ENCODE measurements at places on chromosomes 2 and 18.

- DNase-seq, result no peak
Observed at GRCh38 chr2:240909216-240909974, 3.3 kb downstream of the CROCC2 start.

GRCh38 chr2:64754570-64754969 is 100.9 kb upstream of the SERTAD2 start:
- DNase-seq, result no peak

DNA sequence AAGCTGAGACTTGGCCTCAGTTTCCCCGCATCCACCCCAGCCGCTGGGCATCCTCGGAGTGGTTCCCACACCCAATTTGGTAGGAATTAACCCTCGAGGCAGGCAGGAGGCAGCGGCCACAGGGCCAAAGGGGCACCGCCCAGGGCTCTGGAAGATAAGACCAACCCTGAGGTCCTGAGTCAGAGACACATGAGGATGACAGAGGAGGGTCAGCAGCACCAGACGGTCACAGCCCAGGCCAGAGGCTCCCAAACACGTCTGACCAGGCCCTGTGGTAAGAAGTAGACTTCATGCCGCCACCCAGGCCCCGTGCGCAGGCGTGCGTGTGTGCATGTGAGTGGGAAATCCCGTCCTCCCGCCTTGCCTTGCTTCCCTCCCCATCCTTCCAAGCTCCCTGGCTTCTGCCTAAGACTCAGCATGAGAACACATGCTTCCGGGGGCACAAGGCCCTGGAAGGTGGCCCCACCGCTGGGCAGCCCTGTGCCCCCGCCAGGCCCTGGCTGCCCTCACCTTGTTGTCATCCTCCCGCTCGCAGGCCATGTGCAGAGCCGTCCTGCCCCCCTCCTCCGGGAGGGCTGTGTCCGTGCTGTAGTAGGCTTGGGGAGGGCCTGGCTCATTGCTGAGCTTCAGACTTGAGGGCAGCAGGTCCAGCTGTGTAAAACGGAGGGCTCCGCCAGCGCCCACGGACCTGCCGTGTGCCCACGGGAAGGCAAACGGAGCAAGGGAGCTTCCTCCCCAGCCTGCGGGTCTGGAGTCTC is 46.3 kb downstream of the ANKMY1 start:
- DNase-seq, result no peak

DNA sequence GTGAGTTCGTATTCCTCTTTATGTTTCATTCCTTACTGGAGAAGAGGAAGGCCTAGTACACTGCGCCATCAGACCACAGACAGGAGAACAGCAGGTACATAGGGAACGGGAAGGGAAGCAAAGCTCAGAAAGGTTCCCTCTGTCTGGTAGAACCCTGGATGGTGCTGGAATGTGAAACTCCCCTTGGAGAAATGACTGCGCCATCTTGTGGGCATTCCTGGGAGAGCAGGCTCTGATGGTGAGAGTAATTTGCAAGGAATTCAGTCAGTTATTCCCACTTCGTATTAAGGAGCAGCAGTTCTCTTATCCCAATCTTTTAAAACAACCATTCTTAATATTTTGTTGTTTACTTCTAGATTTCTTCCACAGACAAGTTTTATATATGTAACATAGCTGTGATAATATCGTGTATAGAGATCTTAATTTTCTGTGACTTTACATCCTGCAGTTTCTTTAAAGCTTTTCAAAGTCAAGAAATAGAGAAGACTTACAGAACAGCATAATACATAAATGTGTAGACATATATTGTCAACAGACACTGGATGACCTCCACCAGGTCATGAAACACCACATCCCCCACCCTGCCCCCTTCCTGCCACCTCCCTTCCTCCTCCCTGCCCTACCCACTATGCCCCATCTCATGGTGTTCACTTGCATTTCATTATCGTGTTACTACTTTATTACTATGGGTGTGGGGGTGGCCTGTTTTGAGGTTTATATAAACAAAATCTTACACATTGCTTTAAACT is 83.9 kb downstream of the ARHGEF4 start:
- DNase-seq, result peak; percentile 47

- no peak for DNase-seq
Observed at GRCh38 chr18:67432806-67433205, 83.7 kb downstream of the DSEL start.

- no peak for DNase-seq
Observed at GRCh38 chr18:53426666-53427184, 797.7 kb downstream of the MBD2 start.

DNA sequence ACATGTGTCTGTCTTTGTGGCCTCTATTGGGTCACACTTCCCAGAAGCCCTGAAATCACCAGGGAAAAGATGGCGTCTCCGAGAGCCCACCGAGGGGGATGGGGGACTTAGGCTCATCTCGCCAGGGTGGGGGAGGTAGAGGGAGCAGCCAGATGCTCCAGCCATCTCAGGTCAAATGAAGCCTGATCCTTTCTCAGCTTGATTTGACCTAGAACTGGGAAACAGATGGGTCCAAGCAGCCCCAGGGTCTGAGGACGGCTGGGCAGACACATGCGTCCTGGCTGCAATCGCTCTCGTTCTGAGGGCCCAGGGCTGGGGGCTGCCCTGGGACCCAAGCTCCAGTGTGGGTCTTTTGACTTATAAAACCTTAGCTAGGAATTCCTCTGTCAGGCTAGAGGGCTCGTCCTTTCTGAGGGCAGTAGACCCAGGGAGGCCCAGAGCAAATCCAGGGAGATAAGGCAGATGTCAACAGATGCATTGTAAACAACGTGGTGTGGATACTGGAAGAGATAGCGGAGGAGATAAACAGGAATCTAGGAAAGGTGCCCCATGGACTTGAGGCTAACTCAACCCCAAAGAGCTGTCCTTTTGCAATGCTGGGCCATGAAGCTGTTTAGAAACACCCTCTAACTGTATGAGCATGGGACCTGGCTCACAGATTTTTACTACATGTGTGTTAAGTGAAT is 127.7 kb downstream of the MYCN start:
- no peak for DNase-seq

DNA sequence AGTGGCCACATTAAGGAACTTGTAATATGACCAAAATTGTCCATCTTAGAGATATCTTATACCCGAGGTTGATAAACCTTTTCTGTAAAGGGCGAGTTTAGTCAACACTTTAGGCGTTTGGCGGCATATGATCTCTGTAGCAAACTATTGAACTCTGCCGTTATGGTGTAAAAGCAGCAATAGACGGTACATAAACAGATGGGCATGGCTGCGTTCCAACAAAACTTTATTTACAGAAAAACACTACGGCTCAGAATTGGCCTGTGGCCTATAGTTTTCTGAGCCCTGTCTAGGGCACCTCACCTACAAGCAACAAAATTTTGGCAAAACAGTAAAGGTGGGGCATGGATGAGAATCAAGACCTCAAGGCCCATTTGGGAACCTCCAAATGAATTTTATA is 121.9 kb upstream of the HAAO start:
- no peak for DNase-seq

GRCh38 chr2:99242151-99242550 is 13.3 kb downstream of the LYG2 start:
- DNase-seq, result no peak

DNA sequence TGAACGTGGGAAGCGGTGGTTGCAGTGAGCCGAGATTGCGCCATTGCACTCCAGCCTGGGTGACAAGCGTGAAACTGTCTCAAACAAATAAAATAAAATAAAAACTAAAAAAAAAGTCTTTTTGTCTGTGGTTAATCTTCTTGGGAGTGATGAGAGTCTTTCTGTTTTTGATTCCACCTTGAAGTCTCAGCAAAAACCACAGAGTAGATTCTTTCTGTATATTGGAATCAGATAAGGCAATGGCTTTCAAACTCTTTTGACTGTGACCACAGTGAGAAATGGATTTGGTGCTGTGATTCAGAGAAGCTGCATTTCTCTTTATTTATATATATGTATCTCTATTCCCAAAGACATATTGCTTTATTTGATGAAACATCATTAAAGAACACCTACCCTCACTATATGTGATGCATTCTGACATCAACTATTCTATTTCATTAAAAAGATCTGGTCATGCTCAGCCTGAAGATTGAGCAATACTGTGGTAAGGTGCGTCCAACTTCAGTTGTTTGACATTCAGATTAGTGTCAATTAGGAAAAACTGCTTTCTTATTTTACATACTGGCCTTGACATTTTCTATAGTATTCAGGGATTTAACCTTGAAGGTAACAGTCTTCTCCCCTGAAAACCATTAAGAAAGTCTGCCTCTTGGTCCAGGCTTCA is 15.6 kb downstream of the HRH4 start:
- no peak for DNase-seq

GRCh38 chr2:80303909-80304837 is at the start of gene LRRTM1:
Gene LRRTM1 (minus strand): TSS chr2:80304752. CDS start chr2:80303819, 933 bp downstream.
- DNase-seq, result no peak

GRCh38 chr18:76364282-76365259 is 130.5 kb downstream of the ZNF516 start:
- no peak for DNase-seq

DNA sequence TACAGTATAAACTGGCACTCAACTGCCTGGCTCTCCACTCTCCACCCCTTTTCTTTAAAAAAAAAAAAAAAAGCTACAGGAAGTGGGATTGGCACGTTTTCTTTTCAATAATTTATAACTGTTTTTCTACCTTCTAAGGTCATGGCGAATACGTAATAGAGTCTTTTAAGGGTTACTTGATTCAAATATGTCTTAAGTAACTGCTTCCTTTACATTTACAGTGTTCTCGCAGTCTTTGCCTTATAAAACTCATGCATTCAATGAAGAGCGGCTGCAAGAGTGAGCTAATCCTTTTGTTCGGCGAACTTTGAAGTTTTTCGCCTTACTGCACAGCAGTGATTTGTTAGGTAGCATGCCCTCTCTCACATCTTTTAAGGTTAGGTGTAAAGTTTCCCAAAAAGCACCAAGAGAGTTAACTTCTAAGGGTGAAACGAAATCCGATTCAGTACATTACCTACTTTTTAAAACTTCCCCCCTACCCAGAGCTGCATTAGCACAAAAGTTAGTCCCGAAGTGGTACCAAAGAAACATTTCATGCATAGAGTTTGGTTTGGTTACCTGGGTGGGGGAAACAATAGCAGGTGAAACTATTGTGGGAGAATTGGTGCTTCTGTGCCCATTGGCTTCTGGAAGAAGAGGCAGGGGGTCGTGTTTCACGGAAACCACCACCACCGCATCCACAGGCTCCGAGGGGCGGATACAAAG is 2.0 kb downstream of the KCTD1 start:
- no peak for DNase-seq

- no peak for DNase-seq
Observed at GRCh38 chr2:231013820-231014219, 17.9 kb downstream of the SPATA3 start.

GRCh38 chr2:135451966-135452365 is 79.1 kb downstream of the ZRANB3 start:
- no peak for DNase-seq

DNA sequence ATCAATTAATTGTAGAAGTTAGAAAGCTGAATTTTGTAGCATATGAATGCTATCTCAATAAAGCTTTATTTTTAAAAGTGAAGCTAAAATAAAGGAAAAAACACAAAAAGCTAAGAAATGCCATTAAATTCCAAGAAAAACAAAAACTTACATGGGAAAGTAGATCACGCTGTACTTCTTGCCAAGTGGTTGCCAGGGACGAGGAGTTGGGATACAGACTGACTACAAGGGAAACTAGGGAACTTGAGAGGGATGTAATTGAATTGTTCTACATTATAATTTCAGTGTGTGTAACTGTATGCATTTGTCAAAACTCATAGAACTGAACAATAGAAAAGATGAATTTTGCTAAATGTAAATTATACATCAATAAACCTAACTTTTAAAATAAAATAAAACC is 108.1 kb downstream of the DYM start:
- DNase-seq, result no peak

DNA sequence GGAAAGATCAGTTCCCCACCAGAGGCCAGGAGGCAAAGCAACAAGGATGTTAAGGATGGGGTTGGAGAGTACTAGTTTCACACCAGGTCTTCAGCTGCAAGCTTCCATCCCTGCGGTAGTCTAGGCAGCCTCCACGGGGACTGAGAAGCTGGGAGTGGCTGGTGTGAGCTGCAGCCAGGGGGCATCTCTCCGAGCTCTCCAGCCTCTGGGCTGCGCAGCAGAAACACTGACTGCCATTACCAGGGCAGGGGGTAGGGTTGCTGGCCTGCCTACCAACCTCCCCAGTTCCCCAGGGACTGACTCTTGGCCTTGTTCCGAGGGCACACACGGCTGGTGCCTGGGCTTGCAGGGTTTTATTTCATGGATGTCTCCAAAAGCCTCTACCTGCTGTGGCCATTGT is 15.9 kb downstream of the GATA6 start:
- DNase-seq, result no peak

DNA sequence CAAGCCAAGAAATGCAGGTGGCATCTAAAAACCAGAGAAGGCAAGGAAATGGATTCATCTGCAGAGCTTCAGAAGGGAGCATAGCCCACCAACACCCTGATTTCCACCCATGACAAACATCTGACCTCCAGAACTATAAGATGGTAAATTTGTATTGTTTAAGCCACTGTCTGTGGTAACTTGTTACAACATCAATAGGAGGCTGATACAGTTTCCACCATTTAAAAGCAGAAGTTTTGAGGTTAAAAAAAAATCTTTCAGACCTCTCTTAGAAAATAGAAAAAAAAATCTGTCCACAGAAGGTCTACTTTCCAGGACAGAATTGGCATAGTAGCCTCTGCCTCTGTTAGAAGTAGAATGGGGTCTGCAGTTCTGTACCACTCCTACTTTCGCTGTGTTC is 37.2 kb downstream of the SLC40A1 start:
- no peak for DNase-seq

DNA sequence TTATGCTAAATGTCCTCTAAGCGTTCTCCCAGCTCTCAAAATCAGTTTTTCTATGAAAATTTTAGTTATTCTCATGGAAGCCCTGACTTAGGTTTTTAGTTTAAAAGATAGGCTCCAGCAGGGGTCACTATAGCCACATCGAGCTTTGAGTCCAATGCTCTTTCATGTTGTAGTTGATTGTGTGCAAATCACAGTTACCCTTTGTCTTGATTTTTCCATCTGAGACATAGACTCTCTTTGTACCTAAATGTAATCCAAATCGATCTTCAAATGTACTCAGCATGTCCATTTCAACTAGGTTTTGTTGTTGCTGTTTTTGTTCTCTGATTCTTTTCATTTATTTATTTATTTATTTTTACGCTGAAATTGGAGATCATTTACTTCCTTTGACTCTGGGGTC is 26.4 kb upstream of the MSTN start:
- peak; percentile 29 for DNase-seq

DNA sequence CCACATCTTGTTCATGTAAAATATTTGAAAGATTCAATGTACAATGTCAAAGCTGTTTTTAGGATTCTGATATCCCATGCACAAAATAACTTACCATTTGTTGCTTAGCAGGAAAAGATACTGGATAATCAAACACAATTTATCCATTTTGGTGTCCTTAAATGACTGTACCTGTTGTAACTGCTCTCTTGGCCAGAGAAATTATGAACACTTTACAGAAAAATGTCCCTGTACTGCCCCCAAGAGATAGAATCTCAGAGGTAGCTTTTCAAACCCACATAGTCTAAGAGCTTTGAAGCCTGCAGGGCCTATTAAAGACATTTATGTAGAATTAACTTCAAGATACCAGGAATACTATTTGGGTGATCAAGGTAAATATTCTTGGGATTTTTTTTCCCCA is 12.2 kb upstream of the ME2 start:
- peak; percentile 9 for DNase-seq
